ENCODE measurements at places on chromosomes 7 and 10.
A peak's percentile ranks its signal among the peaks of the same experiment; 100 is the strongest.

GRCh38 chr7:80895056-80895455 lies 23.8 kb downstream of the SEMA3C start:
- no peak for DNase-seq

GRCh38 chr10:119457966-119458766 lies 84.4 kb downstream of the RGS10 start:
- DNase-seq, result no peak

DNA sequence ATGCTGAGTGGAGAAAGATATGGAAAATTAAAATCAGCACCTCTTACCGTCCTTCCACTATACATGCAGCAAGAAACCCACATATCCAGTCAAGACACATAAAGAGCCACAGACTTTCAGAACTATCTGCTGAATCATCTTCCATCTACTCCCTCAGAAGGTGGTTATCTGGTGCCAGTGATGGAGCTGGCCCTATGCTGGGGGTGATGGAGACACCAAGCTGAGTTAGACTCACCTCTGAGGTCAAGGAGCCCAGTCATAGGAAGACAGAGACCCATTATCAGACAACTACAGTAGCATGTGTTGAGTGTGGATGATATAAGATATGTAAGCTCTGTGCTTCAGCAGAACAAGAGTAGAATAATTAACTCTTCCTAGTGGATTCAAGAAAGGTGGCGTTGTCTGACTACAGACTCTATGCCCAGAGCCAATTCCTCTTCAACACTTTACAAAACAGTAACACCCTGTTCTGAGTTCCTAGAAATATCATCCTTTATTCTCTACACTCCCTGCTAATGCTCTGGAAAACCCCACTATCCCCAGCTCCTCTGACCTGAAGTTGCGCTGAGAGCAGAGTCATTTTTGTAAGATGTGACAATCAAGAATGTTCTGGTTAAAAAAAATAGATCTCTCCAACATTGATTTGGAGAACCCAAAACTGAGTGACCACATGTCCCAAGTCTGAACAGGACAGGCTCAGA lies 14.3 kb downstream of the CYP3A5 start:
- no peak for DNase-seq

- DNase-seq, result no peak
Observed at GRCh38 chr10:77104459-77104980, 533.1 kb downstream of the KCNMA1 start.

DNA sequence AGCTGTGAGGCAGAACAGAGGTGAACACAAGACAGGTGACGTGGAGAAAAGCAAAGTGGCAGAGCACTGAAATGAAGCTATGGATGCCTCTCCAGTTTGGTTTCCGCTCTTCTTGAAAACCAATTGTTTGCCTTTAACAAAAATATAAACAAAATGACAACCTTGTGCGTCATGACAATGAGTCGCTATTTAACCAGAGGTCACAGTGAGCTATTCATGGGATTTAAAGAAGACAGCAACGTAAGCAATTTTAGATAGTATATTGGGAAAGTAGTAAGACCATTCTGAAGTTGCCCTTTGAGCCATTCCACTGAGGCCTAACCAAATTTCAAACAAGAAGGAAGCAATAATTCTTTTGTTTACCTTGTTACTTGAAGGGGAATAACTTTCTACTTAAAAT lies 15.2 kb upstream of the LRRTM3 start:
- no peak for DNase-seq

DNA sequence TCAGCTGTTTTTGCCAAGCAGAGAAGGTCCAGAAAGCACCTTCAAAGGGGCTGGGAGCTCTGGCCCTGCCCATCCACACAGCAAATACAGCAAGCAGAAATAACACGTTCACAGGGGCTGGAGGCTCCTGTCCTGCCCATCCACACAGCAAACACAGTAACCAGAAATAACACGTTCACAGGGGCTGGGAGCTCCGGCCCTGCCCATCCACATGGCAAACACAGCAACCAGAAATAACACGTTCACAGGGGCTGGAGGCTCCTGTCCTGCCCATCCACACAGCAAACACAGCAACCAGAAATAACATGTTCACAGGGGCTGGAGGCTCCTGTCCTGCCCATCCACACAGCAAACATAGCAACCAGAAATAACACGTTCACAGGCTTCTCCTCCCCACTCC lies 558.1 kb downstream of the PTPRN2 start:
- peak; percentile 66 for DNase-seq

- DNase-seq, result no peak
Observed at GRCh38 chr7:135210888-135211178, 493 bp downstream of the WDR91 start.

DNA sequence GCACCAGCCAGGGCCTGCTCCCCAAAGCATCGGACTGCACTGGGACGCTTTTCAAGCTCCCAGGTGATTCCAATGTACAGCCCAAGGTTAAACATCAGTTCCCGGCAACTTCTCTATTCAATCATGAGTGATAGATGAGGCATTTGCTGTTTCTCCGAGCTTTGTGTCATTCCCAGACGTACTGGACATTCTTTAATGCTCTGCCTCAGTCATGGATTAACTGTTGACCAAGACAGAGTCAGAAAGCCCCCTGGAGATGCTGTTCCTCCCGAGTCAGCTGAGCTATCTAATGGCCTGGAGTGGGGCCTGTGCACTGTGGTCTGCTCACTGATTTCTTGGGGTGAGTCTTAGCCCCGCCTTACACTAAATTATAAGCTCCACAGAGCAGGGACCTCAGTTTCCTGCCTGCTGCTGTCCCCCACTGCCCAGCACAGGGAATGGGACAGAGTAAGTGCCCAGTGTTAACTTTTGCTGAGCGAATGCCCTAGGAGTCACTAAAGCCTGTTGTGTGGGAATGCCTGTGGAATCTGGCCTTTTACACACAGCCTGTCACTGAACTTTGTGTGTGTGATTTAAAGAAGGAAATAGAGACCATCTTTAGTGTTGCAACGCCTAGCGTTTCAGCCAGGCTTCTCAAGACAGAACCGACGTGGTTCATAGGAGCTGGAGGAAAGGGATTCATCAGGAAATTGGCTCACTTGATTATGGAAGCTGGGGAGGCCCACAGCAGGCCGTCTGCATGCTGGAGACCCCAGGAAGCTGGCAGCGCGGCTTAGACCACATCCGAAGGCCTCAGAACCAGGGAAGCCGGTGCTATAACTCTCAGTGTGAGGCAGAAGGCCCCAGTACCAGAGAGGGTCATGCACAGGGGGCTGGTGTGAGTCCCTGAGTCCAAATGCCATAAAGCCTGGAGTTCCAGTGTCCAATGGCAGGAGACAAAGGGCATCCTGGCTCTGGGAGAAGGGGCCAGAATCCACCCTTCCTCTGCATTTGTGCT lies 29.3 kb upstream of the RNF32 start:
- DNase-seq, result no peak

DNA sequence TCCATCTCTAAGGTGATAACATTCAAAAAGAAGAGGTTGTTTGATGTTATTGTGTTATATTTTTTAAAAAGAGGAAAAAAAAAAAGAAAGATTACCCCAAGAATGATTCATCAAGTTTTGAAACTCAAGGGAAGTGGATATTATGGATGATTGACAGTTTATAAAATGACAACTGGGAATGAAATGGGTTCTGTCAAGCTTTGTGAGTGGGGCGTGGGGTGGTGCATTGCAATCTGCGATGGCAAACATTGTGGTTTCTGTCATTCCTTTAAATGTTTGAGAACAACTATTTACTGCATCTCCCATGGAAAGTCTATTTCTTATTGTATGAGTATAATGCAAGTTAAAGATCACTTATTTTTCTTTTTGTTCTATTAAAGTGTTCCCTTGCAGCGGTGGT lies 297.0 kb downstream of the CCDC3 start:
- no peak for DNase-seq

GRCh38 chr7:31857172-31857571 lies 170.2 kb downstream of the PPP1R17 start:
- no peak for DNase-seq

GRCh38 chr7:151425670-151426440 lies 14.1 kb downstream of the CRYGN start:
- no peak for DNase-seq

DNA sequence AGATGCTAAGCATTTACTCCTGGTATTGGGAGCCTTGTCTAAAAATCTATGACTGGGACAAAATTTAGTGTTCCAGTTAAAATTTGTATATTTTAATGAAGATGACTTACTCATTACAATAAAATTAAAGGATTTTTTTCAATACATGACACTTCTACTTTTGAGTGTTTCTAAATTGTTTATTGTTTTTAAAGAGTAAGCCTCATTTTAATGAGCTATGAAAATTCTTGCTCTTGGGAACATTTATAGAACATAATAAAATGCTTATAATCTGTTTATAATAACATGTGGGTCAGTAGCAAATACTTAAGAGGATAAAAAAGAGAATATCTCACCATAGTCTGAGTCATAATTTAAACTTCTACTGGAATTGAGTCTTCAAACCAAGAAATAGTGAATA lies 149.5 kb downstream of the PLCE1 start:
- no peak for DNase-seq

DNA sequence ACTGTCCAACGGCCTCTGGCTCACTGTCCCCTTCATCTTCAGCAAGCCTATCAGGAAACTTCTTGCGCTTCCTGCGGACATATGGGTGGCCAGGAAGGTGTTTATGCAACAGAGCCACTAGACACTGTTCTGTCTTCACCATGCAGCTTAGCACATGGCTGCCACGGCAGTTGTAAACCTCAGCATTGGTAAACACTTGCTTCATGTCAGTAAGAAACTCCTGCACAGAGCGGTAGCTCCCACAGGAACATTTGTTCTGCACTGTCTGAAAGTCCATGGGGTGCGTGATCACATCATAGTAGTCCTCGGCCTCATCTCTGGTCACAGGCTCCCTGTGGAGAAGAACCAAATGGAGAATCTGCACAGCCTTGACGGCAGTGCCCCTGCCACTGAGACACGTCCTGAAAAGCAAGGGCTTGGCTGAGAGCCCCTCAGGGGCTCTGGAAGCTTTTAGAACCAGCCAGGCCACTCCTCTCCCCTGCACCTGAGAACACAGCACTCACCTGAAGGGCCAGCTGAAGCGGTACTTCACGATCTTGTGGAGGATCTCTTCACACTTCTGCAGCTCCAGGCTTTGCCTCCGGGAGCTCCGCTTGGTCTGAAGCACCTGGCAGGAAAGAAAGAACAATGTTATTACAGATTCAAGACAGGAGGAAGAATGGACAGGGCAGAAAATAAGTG lies 8.8 kb downstream of the FZD9 start:
- DNase-seq, result no peak

GRCh38 chr7:62361-63116 lies 129.8 kb upstream of the FAM20C start:
- DNase-seq, result peak; percentile 75

DNA sequence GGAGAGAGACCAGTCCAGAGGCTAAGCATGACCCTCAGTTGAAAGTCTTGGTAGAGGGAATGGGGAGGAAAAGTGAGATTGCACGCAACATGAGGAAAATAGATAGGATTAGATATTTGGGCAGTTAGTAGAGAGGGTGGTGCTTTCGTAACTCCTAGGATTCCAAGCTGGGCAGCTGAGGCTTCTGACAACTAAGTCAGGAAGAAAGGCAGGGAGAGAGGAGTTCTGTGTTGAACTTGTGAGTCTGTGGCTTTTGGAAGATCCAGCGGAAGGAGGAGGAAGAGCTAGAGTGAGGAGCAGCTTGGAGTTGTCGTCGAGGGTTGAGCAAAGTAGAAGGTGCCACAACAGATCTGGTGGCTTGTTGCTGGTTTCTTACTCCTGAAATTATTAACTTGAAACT lies 21.8 kb downstream of the CUL1 start:
- DNase-seq, result no peak

GRCh38 chr7:55432939-55433784 lies 68.0 kb downstream of the LANCL2 start:
- no peak for DNase-seq

DNA sequence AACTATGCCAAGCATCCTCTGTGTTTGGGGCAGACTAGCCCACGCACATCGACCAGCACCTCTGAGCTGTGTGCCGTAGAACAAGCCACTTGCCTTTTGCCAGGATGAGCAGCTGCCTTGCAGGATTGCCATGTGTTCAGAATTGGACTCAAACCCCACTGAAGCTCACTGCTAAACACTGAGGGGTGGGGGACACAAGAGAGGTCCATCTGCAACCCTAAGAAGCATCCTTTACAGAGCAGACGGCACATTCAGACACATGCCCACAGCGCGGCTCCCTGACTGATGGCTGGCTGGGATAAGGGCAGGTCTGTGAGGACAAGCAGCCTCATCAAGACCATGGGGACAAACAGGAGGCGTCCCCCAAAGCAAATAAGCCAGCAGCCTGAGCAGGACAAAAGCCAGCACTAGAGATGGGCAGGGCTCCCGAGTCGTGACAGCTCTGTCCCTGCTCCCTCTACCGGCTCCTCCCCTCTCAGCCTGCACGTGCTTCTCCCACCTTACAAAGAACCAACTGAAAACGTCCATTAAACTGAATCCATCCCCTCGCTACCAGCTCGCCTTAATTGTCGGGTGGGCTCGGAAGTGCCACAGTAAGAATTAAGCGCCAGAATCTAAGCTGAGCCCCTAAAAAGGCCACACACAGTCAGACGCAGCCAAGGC lies 114.2 kb downstream of the PRKAG2 start:
- DNase-seq, result no peak

GRCh38 chr10:69969977-69970376 lies 82.7 kb upstream of the MACROH2A2 start:
- no peak for DNase-seq

- no peak for DNase-seq
Observed at GRCh38 chr7:124908259-124908658, 21.4 kb downstream of the POT1 start.

DNA sequence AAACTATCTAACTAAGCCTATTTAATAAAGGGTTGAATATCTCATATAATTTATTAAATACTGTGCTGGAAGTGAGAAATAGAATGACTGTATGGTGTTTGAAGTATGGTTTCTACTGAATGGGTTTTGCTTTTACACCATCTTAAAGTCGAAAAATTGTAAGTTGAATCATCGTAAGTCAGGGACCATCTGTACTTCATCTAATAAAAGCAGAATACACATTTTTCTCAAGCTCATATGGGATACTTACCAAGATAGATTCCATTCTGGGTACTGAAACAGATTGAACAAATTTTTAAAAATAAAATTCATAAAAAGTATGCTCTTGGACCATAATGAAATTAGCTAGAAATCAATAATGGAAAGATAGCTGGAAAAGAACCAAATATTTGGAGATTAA lies 285.4 kb downstream of the CXCL12 start:
- no peak for DNase-seq

- DNase-seq, result no peak
Observed at GRCh38 chr7:65269150-65269856, 104.4 kb upstream of the ZNF92 start.

- no peak for DNase-seq
Observed at GRCh38 chr10:10460451-10460850, 557.2 kb upstream of the CELF2 start.

GRCh38 chr10:121435099-121435875 lies 163.0 kb downstream of the FGFR2 start:
- DNase-seq, result no peak
